Aorta (tissue), 5 donors: ENCODE measurements at places on chromosomes 6 and 20. TPM values are rescaled to one million over a fixed set of nuclear protein-coding genes. Genes with fewer than 3 reads are reported as not detected.

The HCRTR2 gene
- not detected for total RNA-seq

The SYCP2L gene
- 1.3 TPM for total RNA-seq

The RTF2 gene
- total RNA-seq, result 72.6 TPM

The CDSN gene
- not detected for total RNA-seq

The KCNS1 gene
- not detected for total RNA-seq

- peaks cover 1% of the 10 kb centered on the region for H3K27me3 ChIP-seq
- no peaks in the 10 kb centered on the region for H3K4me1 ChIP-seq
- DNase-seq, result no peak
- H3K4me3 ChIP-seq, result peak overlapping the region; percentile 51
- H3K36me3 ChIP-seq, result no peaks in the 10 kb centered on the region
- no peak overlapping the region for H3K27ac ChIP-seq
Measured at GRCh38 chr6:166307082-166308032, 835 bp downstream of the PRR18 start.

DNA sequence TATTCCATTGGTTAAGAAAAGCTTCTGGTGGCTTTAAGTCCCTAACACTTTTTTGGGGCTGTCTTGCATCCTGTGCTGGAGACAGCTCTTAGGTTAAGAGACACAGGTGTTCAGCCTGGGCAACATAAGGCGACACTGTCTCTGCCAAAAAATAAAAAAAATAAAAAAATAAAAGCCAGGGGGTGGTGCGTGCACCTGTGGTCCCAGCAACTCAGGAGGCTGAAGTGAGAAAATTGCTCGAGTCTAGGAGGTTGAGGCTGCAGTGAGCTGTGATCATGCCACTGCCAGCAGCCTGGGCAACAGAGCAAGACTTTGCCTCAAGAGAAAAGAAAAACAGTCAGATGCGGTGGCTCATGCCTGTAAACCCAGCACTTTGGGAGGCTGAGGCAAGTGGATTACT lies 55.6 kb upstream of the ZMYND8 start:
- DNase-seq, result no peak
- no peak overlapping the region for H3K27ac ChIP-seq
- H3K27me3 ChIP-seq, result no peaks in the 10 kb centered on the region
- H3K4me3 ChIP-seq, result no peak overlapping the region

The GSTA3 gene
- not detected for total RNA-seq

The MLN gene
- not detected for total RNA-seq

GRCh38 chr6:117559299-117559698 lies 43.0 kb downstream of the GOPC start:
- H3K4me3 ChIP-seq, result no peak overlapping the region
- no peaks in the 10 kb centered on the region for H3K4me1 ChIP-seq
- no peaks in the 10 kb centered on the region for H3K27me3 ChIP-seq
- no peak overlapping the region for H3K27ac ChIP-seq
- H3K36me3 ChIP-seq, result peaks cover 2% of the 10 kb centered on the region

GRCh38 chr20:61584851-61585250 lies 332.8 kb downstream of the CDH4 start:
- H3K4me3 ChIP-seq, result no peak overlapping the region
- no peaks in the 10 kb centered on the region for H3K4me1 ChIP-seq
- H3K27me3 ChIP-seq, result no peaks in the 10 kb centered on the region
- no peak overlapping the region for H3K27ac ChIP-seq
- no peaks in the 10 kb centered on the region for H3K36me3 ChIP-seq

The IL17A gene
- not detected for total RNA-seq

The RBL1 gene
- total RNA-seq, result 5.6 TPM

The FOXS1 gene
- 20.2 TPM for total RNA-seq

- no peak overlapping the region for H3K27ac ChIP-seq
- H3K4me1 ChIP-seq, result no peaks in the 10 kb centered on the region
- H3K4me3 ChIP-seq, result no peak overlapping the region
- no peaks in the 10 kb centered on the region for H3K27me3 ChIP-seq
- no peak for DNase-seq
Measured at GRCh38 chr6:150046943-150047342, 21.6 kb upstream of the RAET1L start.

GRCh38 chr6:105790635-105791034 lies 295.5 kb upstream of the PRDM1 start:
- H3K36me3 ChIP-seq, result no peaks in the 10 kb centered on the region
- no peak overlapping the region for H3K27ac ChIP-seq
- no peaks in the 10 kb centered on the region for H3K27me3 ChIP-seq
- DNase-seq, result no peak
- H3K4me3 ChIP-seq, result no peak overlapping the region
- H3K4me1 ChIP-seq, result no peaks in the 10 kb centered on the region

The LTB gene
- 1.4 TPM for total RNA-seq

The THBD gene
- 79.8 TPM for total RNA-seq

GRCh38 chr6:93728150-93728549 lies 308.8 kb upstream of the EPHA7 start:
- no peaks in the 10 kb centered on the region for H3K36me3 ChIP-seq
- H3K27me3 ChIP-seq, result no peaks in the 10 kb centered on the region

- no peaks in the 10 kb centered on the region for H3K27me3 ChIP-seq
- H3K4me1 ChIP-seq, result no peaks in the 10 kb centered on the region
- H3K36me3 ChIP-seq, result peaks cover 18% of the 10 kb centered on the region
Measured at GRCh38 chr20:34927736-34928135, 27.9 kb downstream of the GSS start.

GRCh38 chr6:135481783-135482369 lies 15.7 kb downstream of the AHI1 start:
- H3K27me3 ChIP-seq, result no peaks in the 10 kb centered on the region
- H3K36me3 ChIP-seq, result peaks cover 7% of the 10 kb centered on the region
- DNase-seq, result no peak
- no peak overlapping the region for H3K27ac ChIP-seq
- no peak overlapping the region for H3K4me3 ChIP-seq
- H3K4me1 ChIP-seq, result no peaks in the 10 kb centered on the region

The KCNQ2 gene
- not detected for total RNA-seq

DNA sequence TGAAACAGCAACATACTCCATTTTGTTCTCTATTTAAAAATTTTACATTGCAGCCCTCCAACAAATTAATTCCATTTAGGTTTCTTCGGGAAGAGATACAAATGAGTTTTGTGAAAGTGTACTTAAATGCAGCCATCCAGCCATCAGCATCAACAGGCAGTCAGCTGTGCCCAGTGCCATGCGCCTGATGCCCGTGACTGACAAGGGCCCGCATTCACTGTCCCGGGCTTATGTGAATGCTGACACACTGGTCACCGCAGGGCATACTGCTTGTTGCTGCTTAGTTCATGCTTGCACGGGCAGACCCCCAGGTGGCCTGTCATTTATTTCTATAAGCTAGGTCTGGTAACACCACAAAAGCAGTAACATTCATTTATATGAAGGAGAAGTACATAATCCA lies 224.9 kb upstream of the QKI start:
- H3K27ac ChIP-seq, result no peak overlapping the region
- H3K4me3 ChIP-seq, result no peak overlapping the region
- H3K4me1 ChIP-seq, result no peaks in the 10 kb centered on the region
- no peak for DNase-seq
- no peaks in the 10 kb centered on the region for H3K36me3 ChIP-seq
- H3K27me3 ChIP-seq, result no peaks in the 10 kb centered on the region

DNA sequence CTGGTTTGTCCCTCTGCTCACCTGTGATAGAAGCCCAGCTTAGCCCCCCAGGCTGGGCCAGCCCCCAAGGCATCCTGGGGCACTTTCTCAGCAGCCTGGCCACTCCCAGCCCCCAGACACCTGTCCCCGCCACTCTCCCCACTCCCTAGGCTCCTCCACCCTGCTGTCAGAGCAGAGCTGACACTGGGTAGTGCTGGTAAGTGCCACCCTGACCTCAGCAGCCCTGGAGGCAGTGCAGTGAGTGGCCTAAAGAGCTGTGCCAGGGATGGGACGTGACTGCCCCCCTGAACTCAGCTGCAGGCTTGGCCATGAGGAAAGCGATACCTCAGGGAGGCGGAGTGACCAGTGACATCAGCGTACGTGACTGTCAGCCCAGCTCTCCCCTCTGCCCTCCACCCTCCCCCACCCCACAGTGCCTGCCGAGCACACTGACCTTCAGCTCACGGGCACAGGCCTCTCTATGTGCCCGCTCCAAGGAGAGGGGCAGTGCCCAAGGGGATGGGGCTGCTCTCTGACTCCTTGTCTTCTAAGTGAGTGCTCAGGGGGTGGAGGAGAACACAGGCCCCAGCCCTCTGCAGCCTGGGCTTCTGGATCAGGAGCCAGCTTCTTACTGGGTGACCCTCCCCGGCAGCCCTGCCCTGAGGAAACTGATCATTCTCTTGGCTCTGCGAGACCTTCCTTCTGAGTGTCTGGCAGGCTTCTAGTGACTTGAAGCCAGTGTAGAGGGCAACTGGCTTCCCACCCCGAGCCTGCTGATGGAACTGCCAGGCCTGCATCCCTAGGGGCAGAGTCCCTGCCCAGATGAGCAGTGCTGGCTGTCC lies 172.7 kb downstream of the MRPL14 start:
- H3K4me1 ChIP-seq, result no peaks in the 10 kb centered on the region
- no peaks in the 10 kb centered on the region for H3K27me3 ChIP-seq
- H3K36me3 ChIP-seq, result no peaks in the 10 kb centered on the region
- H3K4me3 ChIP-seq, result no peak overlapping the region
- DNase-seq, result peak; percentile 41
- no peak overlapping the region for H3K27ac ChIP-seq

- H3K4me3 ChIP-seq, result peak overlapping the region; percentile 95
- H3K36me3 ChIP-seq, result no peaks in the 10 kb centered on the region
- peak overlapping the region; percentile 75 for H3K27ac ChIP-seq
- DNase-seq, result no peak
- peaks cover 3% of the 10 kb centered on the region for H3K4me1 ChIP-seq
- H3K27me3 ChIP-seq, result no peaks in the 10 kb centered on the region
Measured at GRCh38 chr6:31829633-31830283, 2.2 kb downstream of the HSPA1B start.

The NNAT gene
- not detected for total RNA-seq

DNA sequence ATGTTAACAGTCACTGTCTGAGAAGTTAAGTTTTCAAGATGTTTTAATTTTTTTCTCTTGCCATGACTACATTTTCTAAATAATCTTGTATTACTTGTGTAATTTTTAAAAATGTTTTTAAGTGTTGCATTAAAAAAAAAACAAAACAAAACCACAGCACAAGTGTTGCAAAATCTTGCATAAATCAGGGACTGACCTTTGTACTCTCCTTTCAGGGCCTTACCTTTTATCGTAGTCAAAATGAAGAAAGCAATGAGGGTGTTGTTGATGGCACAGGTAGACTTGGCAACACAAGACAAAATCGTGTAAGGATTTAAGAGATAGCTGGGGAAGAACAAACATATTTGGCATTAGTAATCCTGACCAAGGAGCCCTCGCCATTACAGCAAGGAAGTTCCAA lies 42.5 kb downstream of the PIGU start:
- H3K4me1 ChIP-seq, result no peaks in the 10 kb centered on the region
- no peak for DNase-seq
- no peaks in the 10 kb centered on the region for H3K36me3 ChIP-seq
- H3K4me3 ChIP-seq, result no peak overlapping the region
- H3K27ac ChIP-seq, result no peak overlapping the region

- H3K4me1 ChIP-seq, result no peaks in the 10 kb centered on the region
- no peaks in the 10 kb centered on the region for H3K36me3 ChIP-seq
- peak; percentile 63 for DNase-seq
- H3K4me3 ChIP-seq, result no peak overlapping the region
Measured at GRCh38 chr6:3176562-3177355, 19.4 kb upstream of the TUBB2A start.

DNA sequence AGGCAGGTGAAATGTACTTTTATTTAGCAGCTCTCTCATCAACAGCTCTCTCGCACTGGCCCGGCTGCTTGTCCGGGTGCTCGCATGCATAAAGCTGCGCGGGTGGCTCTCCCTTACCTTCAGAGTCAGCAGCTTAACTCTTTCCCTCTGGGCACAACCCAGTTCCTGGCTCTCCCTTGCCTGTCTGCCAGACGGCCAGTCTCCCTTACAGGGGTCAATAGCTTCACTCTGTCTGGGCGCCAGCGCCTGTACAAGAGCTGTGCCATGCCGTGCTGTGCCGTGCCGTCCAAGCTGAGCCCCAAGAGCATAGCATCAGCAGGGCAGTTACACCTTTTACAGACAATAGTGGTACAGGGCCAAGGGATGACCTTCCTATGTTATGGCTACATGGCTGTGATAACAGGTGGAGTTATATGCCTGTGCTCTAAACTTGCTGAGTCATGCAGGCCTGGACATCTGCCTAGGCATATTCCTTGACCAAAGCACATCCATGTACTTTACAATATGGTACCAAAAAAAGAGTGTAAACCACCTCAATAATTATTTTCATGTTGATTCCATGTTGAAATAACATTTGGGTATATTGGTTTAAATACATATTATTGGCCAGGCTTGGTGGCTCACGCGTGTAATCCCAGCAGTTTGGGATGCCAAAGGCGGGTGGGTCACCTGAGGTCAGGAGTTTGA lies 47.9 kb downstream of the BLTP3A start:
- no peak overlapping the region for H3K27ac ChIP-seq
- H3K4me1 ChIP-seq, result no peaks in the 10 kb centered on the region
- no peak for DNase-seq
- H3K4me3 ChIP-seq, result no peak overlapping the region
- no peaks in the 10 kb centered on the region for H3K36me3 ChIP-seq

GRCh38 chr6:138246650-138247440 lies 28.6 kb upstream of the PBOV1 start:
- no peaks in the 10 kb centered on the region for H3K27me3 ChIP-seq
- no peaks in the 10 kb centered on the region for H3K36me3 ChIP-seq
- H3K27ac ChIP-seq, result no peak overlapping the region

The GLP1R gene
- total RNA-seq, result not detected

DNA sequence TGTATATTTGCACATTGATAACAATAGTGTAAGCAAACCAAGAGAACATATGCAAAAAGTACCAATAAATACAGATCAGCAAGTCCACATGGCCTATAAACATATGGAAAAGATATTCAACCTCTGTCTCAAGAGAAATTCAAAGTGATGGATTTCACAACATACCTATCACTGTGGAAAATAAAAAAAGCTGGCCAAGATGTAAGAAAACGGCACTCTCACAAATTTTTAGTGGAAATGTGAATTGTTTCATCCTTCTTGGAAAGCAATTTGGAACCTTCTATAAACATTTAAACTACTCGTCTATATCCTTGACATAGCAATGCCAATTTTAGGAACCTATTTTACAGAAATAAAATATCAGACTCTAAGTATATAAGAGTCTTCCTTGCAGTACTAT lies 559.8 kb downstream of the QKI start:
- no peak overlapping the region for H3K27ac ChIP-seq
- H3K36me3 ChIP-seq, result no peaks in the 10 kb centered on the region
- H3K4me1 ChIP-seq, result no peaks in the 10 kb centered on the region
- no peak for DNase-seq
